ENCODE measurements at places on chromosomes 11 and 22. TPM values are rescaled to one million over a fixed set of nuclear protein-coding genes. Genes with fewer than 3 reads are reported as not detected.
A peak's percentile ranks its signal among the peaks of the same experiment; 100 is the strongest.

DNA sequence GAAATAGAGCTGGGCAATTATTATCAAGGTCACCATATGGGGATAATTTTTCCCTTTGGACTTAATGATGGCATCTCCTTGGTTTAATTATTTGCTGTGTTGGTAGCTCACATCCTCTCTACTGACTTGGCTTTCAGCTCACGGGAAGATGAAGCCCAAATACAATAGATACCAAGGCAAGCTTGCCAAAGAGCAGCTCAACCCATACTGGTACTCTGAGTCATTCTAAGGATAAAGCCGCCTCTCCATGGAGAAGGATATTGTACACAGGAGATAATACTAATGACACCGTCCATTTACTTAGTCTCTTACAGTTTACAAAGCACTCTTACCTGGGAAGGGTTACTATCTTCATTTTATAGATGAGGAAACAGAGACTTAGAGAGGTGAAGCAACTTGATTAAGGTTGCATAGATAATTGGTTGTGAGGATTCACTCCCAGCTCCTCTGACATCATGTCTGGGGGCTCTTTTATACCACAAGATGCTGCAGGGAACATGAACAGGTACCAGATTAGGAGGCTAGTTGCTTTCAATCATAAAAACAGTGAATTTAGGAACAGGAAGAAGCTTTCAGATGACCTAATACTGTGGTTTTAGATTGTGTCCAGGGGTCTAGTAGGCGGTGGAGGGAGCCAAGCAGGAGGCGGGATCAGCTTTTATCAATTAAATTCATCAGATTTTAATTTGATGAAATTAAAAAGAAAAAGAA, 48.3 kb upstream of the PICALM start:
- DNase-seq = no peak

DNA sequence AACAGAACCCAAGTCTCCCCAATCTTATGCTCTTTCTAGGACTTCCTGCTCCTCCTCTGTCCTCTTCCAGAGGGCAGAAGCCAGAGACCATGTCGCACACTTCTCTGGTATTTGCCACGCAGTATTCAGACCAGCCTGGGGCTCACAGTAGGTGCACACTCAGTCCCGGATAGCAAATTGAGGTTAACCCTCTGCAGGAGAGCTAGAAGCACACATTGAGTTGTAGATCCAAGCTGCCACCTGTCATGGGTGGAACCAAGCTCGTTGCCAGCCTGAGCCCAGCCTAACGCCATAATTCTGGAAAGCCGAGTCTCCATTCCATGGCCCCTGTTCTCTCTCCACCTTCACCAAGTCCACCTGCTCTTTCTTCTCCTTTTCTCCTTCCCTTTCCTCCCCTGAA, 562.1 kb downstream of the BUD13 start:
- DNase-seq = no peak

DNA sequence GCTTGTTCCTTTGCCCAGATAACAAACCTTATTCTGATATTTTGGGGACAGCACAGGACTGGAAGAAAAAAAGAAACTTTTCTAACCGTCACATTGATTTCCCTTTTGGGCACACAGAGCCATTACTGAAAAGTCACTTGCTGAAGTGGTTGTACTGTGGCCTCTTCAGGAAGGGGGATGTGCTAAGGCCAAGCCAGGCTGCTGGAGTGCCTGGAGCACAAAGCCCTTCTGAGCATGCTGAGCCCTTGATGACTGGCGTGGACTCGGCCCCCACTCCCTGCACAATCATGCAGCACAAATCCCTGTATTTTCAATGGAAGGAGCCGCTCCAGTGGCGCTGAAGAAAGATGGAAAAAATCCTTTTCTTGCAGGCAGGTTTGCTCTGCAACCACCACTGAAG, 164.2 kb downstream of the NTM start:
- DNase-seq = no peak

DNA sequence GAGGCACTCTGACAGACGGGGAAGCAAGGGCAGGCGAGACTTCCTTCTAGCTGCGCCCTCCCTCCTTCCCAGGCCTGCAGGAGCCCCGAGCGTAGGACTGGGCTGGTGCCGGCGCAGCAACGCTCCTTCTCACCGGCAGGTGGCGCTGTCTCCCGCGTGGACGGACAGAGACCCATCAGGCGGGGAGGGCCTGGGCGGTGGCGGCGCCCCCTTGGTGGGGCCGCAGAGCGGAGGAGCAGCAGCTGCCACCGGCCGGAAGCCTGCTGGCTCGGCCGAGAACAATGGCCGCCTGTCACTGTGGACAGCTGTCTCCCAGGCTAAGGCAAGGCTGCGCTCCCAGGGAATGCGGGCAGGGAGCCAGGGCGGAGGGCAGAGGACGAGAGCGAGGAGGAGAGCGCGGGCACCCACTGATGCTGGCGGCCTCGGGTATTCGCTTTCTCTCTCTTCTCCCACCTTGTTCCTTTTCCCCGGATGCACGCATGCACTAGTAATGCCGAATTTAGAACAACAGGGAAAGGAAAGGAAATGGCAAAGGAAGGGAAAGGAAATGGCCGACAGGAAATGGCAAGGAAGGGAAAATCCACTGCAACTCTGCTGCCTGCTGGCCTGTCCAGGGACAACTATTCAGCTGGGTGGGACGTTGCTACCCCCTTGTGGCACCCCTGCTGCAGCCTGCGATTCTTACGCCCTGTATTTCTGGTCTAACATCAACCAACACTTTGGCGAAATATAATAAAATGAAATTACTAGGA, 14.4 kb downstream of the PPM1F start:
- DNase-seq = peak; percentile 97

DNA sequence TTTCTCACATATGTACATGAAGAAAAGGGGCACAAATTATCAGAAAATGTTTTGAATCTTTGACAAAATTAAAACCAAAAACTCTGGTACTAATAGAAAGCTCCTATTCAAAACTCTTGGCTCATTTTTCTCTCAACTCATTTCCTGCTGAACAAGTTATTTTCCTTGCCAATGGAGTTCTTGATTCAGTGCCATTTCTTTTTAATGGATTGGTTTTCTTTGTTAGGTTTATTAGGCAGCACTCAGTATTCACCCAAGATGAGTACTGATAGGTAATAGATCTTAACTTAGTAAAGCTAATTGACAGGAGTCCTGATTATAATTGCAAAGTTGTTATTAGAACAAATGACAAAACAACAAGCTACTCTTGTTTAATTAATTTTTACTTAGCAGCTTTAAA, 279.4 kb upstream of the PDGFD start:
- no peak for DNase-seq

- no peak for DNase-seq
These were observed 34.0 kb downstream of the PARVG start for GRCh38 chr22:44214764-44215163.

DNA sequence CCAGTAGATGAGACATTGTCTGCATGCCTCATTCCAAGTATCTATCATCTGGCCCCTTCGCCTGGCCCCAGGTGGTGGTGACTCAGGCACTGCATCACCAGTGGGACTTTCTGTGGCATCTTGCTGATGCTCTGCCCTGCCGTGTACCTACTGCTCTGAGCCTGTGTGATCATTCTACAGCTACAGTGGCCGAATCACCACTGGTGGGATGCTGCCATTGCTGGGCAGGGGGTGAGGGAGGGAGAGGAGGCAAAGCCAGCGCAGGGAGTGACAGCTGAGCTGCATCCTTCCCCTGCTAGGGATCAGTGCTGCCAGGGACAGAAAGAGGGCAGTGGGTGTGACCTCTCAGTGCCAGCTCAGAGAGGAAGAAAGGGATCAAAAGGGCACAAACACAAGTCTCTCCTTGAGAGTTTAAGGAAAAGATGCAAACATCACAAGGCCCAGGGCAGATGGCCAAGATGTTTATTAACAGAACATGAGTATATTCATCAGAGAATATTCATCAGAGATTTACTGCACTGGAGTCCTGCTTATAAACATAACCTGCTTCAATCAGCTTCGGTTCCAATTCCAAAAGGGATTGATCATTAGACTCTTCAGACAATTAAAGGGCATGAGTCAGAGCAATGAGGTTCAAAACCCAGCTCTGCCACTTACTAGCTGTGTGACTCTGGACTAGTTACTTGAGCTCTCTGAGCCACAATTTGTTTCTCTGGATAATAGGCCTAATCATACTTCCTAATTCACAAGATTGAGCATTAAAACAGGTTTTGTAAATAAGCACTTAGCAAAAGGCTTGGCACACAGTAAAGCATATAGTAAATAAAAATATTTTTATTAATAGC, 109.8 kb downstream of the NAT10 start:
- DNase-seq = no peak

DNA sequence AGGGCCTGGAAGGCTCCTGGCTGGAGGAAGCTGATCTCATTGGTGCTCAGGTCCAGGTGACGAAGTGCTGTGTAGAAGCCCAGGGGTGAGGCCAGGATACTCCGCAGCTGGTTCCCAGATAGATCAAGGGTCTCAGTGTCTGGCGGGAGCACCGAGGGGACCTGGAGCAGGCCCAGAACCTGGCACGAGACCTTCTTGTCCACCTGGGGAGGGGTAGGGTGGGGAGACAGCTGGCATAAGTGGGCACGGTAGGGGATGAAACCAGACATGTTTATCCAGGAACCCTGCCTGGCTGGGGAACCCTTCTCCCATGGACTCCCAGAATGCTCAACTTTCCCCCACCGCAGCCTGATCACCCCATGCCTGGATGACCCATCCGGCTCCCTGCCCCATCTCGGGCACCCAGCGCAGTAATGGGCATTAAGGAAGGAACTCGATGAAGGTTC, 9.2 kb downstream of the LRRC32 start:
- no peak for DNase-seq

- no peak for DNase-seq
These were observed 73.4 kb downstream of the DEUP1 start for GRCh38 chr11:93403930-93404329.

DNA sequence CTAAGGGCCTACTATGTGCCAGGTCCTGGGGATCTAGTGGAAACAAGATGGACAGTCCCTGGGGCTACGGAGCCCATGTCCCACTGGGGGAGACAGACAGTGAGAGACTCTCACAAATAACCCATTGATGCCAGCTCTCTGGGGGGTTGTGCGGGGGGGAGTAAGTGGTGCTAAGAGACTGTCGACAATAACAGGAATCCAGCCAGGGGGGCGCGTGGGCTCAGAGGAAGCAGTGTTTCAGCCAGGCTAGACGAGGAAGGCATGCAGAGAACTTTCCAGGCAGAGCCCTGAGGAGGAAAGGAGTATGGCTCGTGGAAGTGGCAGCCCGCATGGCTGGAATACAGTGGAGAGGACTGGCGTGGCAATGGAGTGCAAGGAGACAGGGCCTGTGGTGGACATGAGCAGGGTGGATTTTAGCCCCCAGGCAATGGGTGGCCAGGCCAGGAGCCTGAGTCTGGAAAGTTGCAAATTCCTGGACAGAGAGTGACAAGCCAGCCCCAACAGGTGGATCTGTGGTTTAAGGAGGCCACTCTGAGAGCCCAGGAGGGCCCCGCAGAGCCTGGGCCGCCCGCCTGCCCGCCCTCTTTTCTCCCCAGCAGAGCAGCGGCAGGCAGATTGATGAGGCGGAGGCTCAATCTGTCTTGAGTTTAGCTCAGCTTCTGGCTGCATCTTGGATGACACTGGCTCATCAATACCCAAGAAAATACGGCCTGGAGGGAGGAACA, 40.0 kb upstream of the TCF20 start:
- no peak for DNase-seq

DNA sequence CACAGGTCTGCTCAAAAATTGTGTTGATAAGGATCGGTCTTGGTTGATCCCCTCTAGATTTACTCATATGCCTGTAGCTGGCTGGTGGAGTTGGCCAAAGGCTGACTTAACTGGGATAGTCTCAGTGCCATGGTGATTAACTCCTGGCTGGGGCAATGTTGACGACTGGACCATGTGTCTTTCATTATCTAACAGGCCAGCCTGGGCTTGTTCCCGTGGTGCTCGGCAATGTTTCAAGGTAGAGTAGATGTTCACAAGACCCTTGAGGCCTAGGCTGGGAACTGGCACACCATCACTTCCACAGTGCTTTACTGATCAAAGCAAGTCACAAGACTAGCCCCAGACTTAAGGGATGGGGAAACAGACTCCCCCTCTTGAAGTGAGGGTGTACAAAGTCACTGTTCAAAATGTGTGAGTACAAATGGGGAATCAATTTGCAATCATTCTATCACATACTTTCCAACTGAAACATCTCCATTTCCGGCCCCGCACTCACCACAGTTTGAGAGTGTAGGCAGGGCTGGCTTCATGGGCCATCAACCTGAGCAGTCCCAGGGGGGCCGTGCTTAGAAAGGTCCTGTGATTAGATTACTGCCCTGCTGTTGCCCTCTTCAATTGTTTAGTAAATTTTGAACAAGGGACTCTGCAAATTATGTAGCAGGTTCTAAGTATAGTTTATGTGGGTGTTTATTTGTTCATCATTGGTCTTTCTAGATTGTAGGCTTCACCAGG, 240.8 kb downstream of the NELL1 start:
- DNase-seq = no peak

GRCh38 chr11:58912124-58912523, 27.2 kb upstream of the GLYATL1 start:
- no peak for DNase-seq

GRCh38 chr11:119484741-119485605, 62.0 kb upstream of the THY1 start:
- no peak for DNase-seq

The TESMIN gene
- 0.47 TPM for total RNA-seq

The CDC42EP2 gene
- 4.4 TPM for total RNA-seq

The NLRP14 gene
- total RNA-seq = not detected

The PYGM gene
- 249 TPM for total RNA-seq

Measured in heart right ventricle (tissue), 16 donors.